ENCODE measurements at places on chromosomes 1 and 21. TPM values are rescaled to one million over a fixed set of nuclear protein-coding genes. Genes with fewer than 3 reads are reported as not detected.

- DNase-seq = no peak
- no peak overlapping the region for H3K27ac ChIP-seq
- H3K4me3 ChIP-seq = no peak overlapping the region
- H3K27me3 ChIP-seq = no peaks in the 10 kb centered on the region
These were observed 416.4 kb downstream of the PTBP2 start for GRCh38 chr1:97137862-97138514.

DNA sequence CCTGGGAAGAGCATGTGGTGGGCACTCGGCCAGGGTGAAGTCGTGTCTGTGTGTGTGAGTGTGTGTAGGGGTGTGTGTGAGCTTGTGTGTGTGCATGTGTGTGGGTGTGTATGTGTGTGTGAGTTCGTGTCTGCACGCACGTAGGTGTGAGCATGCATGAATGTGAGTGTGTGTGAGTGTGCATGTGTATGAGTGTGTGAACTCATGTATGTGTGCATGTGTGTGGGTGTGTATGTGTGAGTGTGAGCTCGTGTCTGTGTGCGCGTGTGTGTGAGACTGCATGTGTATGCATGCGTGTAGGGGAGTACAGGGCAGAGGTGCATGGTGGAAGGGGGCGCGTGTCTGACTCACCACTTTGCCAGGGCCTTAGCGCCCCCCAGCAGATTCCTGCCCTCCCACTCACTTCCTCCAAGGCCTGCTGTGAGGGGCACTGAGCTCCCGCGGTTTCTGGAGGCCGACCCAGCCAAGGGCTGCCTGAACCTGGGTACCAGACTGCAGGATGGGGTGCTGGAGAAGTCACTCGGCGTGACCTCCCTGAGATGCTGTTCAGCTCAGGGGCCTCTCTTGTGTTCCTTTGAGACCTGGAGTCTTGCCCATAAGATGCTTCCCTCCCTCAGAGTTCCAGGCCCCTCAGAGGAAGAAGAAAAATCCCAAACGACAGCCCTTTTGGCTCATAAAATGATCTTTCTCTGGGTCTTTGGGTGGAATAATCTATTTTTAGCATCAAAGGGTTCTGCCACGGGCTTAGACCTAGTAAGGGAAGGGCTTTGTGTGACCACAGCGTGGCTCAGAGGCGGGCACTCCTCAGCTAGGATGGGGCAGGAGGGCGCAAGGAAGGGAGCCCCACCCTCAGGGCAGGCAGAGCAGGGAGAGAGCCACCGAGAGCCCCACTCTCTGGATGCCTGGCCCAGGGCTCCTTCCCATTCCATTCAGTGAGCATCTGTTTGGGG lies 41.1 kb upstream of the RUNX3 start:
- H3K27ac ChIP-seq = no peak overlapping the region
- H3K36me3 ChIP-seq = no peaks in the 10 kb centered on the region
- H3K4me3 ChIP-seq = no peak overlapping the region
- H3K27me3 ChIP-seq = no peaks in the 10 kb centered on the region
- H3K4me1 ChIP-seq = no peaks in the 10 kb centered on the region

RNF186 gene
- total RNA-seq = not detected

GRCh38 chr1:167268347-167268787 lies 47.7 kb downstream of the POU2F1 start:
- H3K27me3 ChIP-seq = no peaks in the 10 kb centered on the region
- no peak for DNase-seq
- H3K4me1 ChIP-seq = peaks cover 84% of the 10 kb centered on the region
- H3K36me3 ChIP-seq = no peaks in the 10 kb centered on the region
- no peak overlapping the region for H3K27ac ChIP-seq

- DNase-seq = peak; percentile 61
- no peak overlapping the region for H3K27ac ChIP-seq
- no peak overlapping the region for H3K4me3 ChIP-seq
- H3K36me3 ChIP-seq = peaks cover 3% of the 10 kb centered on the region
- no peaks in the 10 kb centered on the region for H3K27me3 ChIP-seq
- H3K4me1 ChIP-seq = no peaks in the 10 kb centered on the region
These were observed 6.8 kb downstream of the TMEM9 start for GRCh38 chr1:201147396-201148015.

DNA sequence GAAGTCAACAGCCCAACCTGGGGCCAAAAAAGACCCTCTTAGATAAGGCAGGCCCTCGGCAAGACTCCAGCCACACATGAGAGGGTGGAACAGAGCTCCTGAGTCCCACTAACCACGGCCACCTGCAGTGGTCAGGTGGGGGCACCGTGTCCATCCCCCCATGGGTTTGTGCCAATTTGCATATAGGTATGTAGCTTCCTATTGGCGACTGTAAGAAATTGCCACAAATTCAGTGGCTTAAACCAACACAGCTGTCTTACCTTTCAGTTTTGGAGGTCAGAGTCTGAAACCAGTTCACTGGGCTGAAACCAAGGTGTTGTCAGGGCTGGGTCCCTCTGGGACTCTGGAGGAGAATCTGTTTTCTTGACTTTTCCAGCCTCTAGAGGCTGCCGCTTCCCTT lies 59.3 kb downstream of the COL18A1 start:
- DNase-seq = peak; percentile 33
- H3K4me1 ChIP-seq = peaks cover 17% of the 10 kb centered on the region
- no peaks in the 10 kb centered on the region for H3K27me3 ChIP-seq
- H3K36me3 ChIP-seq = no peaks in the 10 kb centered on the region

GRCh38 chr1:212669600-212669999 lies 30.0 kb downstream of the BATF3 start:
- no peaks in the 10 kb centered on the region for H3K27me3 ChIP-seq
- H3K27ac ChIP-seq = peak overlapping the region; percentile 81
- H3K4me1 ChIP-seq = peaks cover 54% of the 10 kb centered on the region
- no peak for DNase-seq
